Epithelial cell of alveolus of lung (primary cell): ENCODE measurements at places on chromosomes 2 and 18. TPM values are rescaled to one million over a fixed set of nuclear protein-coding genes. Genes with fewer than 3 reads are reported as not detected.

Gene GATA6
- 27.4 and 38.5 TPM in 2 replicates for total RNA-seq

Gene FSIP2
- 0.13 and 0.24 TPM in 2 replicates for total RNA-seq

Gene TMEM247
- total RNA-seq, result not detected in 2 replicates

Gene HTR2B
- total RNA-seq, result 0.08 TPM in 1 of 2 replicates, not detected in the other

Gene TANK
- 44.7 and 70.5 TPM in 2 replicates for total RNA-seq

Gene DNMT3A
- total RNA-seq, result 8.4 and 12.2 TPM in 2 replicates

Gene TLX2
- total RNA-seq, result not detected in 2 replicates

Gene HRH4
- not detected in 2 replicates for total RNA-seq

Gene ATP6V1B1
- 0.40 and 4.1 TPM in 2 replicates for total RNA-seq

Gene ALLC
- total RNA-seq, result not detected in 2 replicates

Gene SETBP1
- total RNA-seq, result 1.8 and 10.4 TPM in 2 replicates

Gene OTOS
- total RNA-seq, result not detected in 2 replicates

Gene LOXHD1
- total RNA-seq, result not detected in 2 replicates

Gene PRSS56
- 0.48 TPM in 1 of 2 replicates, not detected in the other for total RNA-seq

Gene AAMP
- 76.4 and 116 TPM in 2 replicates for total RNA-seq

Gene ST3GAL5
- total RNA-seq, result 7.8 and 16.6 TPM in 2 replicates

Gene CYP26B1
- total RNA-seq, result 0.08 and 2.2 TPM in 2 replicates

Gene WNT6
- total RNA-seq, result not detected in 2 replicates

Gene KCNJ3
- not detected in 2 replicates for total RNA-seq

Gene SPP2
- total RNA-seq, result not detected in 2 replicates

Gene SP5
- total RNA-seq, result not detected in 2 replicates

Gene LIMS3
- total RNA-seq, result 0.48 and 1.7 TPM in 2 replicates

Gene BMP10
- total RNA-seq, result not detected in 2 replicates

Gene TCF7L1
- 0.78 and 1.4 TPM in 2 replicates for total RNA-seq

Gene VAMP8
- 3.2 and 13.1 TPM in 2 replicates for total RNA-seq

Gene MZT2A
- 202 and 219 TPM in 2 replicates for total RNA-seq

Gene SRD5A2
- not detected in 2 replicates for total RNA-seq

Gene SLC8A1
- 1.9 and 5.9 TPM in 2 replicates for total RNA-seq
